ENCODE measurements at places on chromosomes 13 and 19. TPM values are rescaled to one million over a fixed set of nuclear protein-coding genes. Genes with fewer than 3 reads are reported as not detected.

DNA sequence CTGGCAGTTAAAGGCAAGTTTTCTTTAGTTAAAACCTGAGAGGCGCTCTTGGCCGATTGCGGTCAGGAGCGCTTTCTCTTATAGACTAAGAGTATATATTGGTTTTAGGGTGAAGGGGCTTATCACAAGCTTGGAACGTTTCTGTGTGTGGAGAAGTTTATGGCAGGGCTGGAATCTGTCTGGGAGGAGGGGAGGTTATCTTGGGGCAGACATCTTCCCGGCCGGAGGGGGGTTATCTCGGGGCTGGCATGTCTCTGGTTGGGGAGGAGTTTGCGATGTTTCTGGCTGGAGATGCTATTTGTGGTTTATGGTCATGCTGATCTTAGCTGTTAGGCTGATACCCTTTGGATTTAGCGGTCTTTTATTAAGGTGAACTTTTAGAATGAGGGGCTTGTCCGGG lies 18.3 kb downstream of the KDM4B start:
- DNase-seq: no peak

DNA sequence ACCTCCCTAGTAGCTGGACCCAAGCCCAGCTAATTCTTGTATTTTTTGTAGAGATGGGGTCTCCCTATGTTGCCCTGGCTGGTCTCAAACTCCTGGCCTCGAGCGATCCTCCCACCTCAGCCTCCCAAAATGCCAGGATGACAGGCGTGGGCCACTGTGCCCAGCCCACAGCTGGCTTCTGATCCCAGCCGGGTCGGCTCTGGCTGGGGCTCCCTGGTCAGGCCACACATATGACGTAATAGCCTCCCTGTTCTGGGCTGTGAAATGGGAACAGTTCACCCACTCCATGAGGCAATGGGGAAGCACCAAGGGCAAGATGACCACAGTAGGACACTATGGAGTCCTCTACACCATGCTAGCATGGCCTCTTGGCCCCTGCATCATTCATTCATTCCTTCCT lies 41.1 kb downstream of the TINCR start:
- no peak for DNase-seq

DNA sequence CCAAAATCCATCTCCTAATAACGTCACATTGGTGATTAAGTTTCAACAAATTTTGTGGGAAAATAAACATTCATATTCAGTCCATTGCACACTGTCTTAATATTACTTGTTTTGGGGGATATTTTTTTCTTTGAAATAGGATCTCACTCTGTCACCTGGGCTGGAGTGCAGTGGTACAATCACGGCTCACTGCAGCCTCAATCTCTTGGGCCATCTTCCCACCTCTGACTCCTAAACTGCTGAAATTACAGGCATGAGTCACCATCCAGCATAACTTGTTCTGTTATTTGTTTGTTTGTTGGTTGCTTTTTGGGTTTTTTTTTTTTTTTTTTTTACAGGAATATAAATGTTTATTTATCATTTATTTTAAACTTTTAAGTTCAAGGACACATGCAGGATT lies 556.1 kb upstream of the SLITRK6 start:
- no peak for DNase-seq

- no peak for DNase-seq
Measured at GRCh38 chr13:24234200-24234915, 73.8 kb downstream of the SPATA13 start.

DNA sequence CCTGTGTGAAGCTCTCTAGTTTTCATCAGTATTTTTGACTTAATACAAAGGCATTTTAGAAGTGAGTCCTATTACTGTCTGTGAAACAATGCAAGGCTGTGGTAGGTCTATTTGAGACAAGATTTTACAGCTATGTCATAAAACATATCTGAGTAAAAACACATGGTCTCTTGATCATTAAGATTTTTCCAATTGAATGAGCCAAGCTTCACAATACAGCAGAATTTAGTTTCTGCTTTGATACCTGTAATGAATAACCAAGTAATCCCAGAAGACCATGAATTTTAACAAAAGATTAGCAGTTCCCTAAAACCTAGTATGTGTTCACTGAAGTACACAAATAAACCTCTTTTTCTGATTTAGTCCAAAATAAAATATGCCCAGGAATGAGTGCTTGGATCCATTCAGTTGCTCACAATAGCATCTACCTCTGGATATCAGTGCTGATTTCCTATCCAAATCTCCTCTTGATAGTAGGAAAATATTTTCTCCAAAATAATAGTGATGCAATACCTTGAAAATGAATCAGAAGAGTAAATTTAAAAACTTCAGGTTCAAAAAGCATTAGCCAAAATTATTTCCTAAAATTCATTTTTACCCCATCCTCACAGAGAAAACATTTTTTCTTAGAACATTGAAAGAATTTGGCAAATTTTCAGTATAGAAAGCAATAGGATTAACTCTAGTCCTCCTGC lies 533.5 kb upstream of the SGCG start:
- no peak for DNase-seq

DNA sequence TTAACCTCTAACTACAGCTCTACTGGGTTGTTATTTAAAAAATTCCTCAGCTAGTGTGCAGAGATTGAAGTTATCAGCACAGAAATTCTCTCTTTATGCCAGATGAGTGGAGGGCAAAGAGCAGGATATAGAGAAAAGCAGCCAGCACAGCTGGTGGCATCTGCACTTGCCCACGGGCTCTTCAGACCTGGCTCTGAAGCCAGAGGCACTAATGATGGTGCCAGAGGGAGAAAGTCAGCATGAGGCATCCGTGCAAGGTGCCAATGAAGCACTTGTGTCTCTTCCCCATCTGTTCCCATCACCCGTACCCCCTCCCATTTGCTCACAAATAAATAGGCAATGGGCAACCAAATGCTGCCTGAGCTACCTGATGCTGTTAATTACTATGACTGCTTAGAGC lies 138.9 kb downstream of the OLFM4 start:
- no peak for DNase-seq

GRCh38 chr13:109436841-109437240 lies 349.5 kb downstream of the IRS2 start:
- no peak for DNase-seq

- peak; percentile 77 for DNase-seq
Measured at GRCh38 chr19:44718441-44719261, 19.7 kb downstream of the CEACAM16 start.

GRCh38 chr19:5141129-5141849 lies 172.4 kb downstream of the KDM4B start:
- DNase-seq: no peak

- no peak for DNase-seq
Measured at GRCh38 chr13:40402931-40403431, 263.5 kb downstream of the FOXO1 start.

- DNase-seq: no peak
Measured at GRCh38 chr19:35272122-35272719, 3.5 kb downstream of the USF2 start.

DNA sequence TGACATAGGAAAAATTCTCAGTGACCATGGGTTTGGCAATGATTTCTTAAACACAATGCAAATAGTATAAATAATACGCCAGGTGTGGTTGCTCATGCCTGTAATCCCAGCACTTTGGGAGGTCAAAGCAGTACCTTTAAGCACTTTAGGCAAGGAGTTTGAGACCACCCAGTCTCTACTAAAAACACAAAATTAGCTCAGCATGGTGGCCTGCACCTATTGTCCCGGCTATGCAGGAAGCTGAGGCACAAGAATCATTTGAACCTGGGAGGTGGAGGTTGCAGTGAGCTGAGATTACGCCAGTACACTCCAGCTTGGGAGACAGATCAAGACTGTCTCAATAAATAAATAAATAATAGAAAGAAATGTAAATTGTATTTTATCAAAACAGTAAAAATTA lies 356.5 kb upstream of the SLITRK6 start:
- DNase-seq: no peak

DNA sequence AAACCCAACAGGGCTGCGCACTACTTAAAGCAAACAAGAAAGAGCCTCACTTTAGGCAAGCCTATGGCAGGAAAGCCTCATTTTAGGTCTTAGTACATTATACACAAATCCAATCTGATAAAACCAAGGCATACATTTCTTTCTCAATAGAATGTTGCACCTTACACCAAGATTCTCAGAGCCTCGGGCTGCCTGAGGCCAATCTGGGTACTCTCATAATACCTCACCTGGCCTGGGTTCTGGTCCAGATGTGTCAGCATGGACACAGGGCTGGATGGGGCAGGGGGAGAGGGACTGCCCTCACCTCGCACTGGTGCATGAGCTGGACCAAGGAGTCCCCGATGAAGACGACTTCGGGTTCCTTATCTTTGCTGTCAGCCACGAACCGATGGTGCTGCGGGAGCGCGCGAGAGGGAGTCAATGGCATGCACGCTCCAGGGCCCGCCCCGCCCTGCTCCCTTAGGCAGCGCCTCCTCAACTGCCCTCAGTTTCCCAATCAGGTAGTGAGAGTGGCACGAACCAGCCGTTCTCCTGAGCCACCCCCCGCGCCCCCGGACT lies at the start of gene PRR19:
Gene PRR19, plus strand, starts transcription at position 487 of the 558 bp plus-strand sequence. CDS start 7,453 bp downstream, outside the sequence.
- DNase-seq: no peak

Gene PSG11
- polyA plus RNA-seq: not detected

Gene SLC46A3
- 2.5 TPM for polyA plus RNA-seq

Gene TMEM221
- polyA plus RNA-seq: 3.1 TPM

Gene APOC4
- polyA plus RNA-seq: not detected

Gene PEAK3
- polyA plus RNA-seq: not detected

Gene GZMM
- polyA plus RNA-seq: 0.94 TPM

Gene LGALS7B
- polyA plus RNA-seq: 1.7 TPM

Gene NANOS3
- 0.79 TPM for polyA plus RNA-seq

Gene MEIOSIN
- not detected for polyA plus RNA-seq

Gene LAIR1
- 10.6 TPM for polyA plus RNA-seq

Gene ATP12A
- polyA plus RNA-seq: 32.6 TPM

Gene RASAL3
- 2.0 TPM for polyA plus RNA-seq

Gene CATSPERD
- polyA plus RNA-seq: not detected

Gene VSTM2B
- polyA plus RNA-seq: 0.47 TPM

Gene HTR2A
- 1.1 TPM for polyA plus RNA-seq

Data from left renal pelvis (tissue), 4 donors.